ENCODE measurements at places on chromosomes 7 and 10. TPM values are rescaled to one million over a fixed set of nuclear protein-coding genes. Genes with fewer than 3 reads are reported as not detected.

PRSS37 gene
- total RNA-seq = not detected

ANKRD61 gene
- total RNA-seq = not detected

ATP5F1C gene
- total RNA-seq = 254 TPM

ANKRD26 gene
- 30.3 TPM for total RNA-seq

OR2A1 gene
- 0.05 TPM for total RNA-seq

DNA sequence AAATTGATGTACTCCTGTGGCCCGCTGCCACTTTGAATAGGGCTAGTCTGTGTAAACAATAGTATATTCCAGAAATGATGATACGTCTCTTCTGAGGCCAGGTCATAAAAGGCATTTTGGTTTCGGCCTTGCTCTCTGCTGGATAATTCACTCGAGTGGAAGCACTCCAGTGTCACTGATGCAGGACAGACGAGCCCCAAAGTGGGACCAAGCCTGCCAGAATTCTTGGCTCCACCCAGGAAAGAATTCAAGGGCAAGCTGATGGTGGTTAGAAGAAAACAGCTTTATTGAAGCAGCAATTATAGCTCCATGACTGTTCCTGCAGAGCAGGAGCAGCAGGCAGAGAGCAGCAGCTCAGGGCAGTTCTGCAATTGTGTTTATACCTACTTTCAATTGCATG, 717.6 kb downstream of the GRM8 start:
- no peak for DNase-seq

DNA sequence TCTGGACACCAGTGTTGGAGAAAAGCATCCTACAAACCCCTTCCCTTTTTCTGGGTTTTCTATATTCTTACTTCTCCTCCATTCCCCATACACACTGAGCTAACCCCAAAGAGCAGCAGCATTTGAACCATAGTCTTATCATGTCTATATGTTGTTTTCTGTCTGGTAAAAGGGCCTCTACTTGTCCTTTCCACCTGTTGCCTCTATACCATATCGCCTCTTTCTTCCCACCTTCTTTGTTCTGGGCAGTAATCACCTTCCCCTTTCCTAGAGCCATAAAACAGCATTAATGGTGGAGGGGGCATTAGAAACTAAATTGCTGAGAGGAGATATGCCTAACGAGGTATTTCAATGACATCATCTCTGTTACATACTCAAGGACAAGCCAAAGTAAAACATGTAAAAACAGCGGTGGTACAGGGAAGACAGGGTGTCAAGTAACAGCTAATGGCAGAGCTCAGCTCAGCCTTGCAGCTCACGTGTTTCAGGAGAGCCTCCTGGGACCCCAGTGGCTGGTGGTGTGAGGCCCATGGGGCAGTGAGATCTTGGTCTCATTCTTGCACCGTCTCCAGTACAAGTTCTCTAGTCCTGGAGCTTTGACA, 20.6 kb downstream of the NPY start:
- DNase-seq = no peak

- DNase-seq = no peak
Measured at GRCh38 chr10:103768345-103768744, 87.0 kb downstream of the SH3PXD2A start.

DNA sequence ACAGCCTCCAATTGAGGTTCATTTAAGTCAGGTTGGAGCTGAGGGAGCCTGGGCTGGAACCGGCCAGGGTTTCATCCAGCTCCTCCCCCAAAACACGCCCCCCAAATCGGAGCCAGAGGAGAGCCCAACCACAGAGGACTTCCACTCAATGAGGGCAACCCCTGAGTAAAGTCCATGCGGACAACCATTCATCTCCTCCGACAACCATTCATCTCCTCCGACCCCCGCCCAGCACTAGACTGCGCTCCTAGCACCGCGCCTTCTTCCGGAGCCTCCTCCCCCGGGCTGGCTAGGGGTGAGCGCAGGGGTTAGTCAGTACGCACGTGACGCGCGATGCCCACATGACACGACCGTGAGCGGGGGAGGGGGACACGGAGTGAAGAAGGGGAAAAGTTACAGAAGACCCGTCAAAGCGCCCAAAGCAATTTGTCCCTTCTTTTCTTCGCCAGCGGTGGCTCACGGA, 1.4 kb downstream of the MAGI2 start:
- no peak for DNase-seq

GRCh38 chr10:33878238-33878786, 543.8 kb upstream of the NRP1 start:
- no peak for DNase-seq

GRCh38 chr10:118277871-118278270, 64.3 kb downstream of the FAM204A start:
- DNase-seq = no peak

DNA sequence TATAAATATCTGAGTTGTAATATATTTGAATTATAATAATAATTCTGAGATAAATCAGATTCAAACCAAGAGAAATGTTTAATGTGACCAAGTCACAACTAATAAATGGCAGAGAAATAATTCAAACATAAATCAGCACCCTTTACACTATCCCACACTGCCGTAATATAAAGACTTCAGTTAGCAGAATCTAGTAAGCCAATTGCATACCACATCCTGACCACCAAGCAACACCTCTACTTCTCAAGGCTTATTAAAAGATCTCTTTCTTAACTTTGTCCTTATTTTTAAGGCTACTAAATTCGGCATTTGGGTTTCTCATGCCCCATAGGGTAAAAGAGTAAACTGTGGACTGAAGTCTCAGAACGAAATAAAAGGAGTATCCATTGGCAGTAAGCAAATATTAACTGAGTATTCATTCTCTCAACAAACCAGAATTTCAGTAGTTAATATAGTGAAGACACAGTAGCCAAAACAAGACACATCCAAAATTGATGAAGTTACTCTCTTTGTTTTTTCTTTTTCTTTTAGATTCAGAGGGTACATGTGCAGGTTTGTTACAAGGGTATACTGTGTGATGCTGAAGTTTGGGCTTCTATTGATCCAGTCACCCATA, 14.8 kb downstream of the ACBD5 start:
- DNase-seq = no peak

GRCh38 chr7:55827577-55827976, 35.0 kb downstream of the SEPTIN14 start:
- no peak for DNase-seq

- no peak for DNase-seq
Measured at GRCh38 chr10:36840788-36841187, 284.6 kb upstream of the ANKRD30A start.

Measured in urinary bladder (tissue), 4 donors.